ENCODE measurements at places on chromosomes 1 and 21.

DNA sequence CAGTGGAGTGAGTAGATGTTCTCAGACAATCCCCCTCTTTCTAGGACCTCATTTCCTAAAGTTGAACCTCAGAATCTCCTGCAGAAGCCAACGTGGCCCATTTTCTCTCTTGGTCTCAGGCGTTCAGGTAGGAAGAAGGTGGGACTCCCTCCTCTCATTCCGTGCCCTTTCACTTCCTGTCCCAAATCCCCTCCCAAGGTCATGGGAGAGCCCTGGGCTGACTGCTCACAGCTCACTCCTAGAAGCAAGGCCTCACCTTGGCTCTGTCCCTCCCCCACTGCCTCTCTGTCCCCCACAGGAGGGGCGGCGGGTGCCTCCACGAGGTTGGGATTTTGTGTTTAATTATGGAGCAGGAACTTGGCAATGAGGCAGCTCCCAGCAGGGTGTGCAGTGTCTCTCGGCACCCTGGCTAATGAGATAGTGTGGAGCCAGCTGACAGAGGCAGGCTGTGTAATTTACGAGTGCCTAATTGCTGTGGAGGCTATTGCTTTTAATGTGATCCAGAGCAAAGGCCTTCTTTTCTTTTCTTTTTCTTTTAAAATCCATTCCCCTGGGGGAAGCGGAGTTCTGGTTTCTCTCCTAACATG is 9.1 kb upstream of the CDK18 start:
- no peak for DNase-seq

GRCh38 chr1:172148213-172148612 is 272.3 kb upstream of the C1orf105 start:
- DNase-seq, result no peak

- DNase-seq, result no peak
These were observed 28.0 kb upstream of the BACE2 start for GRCh38 chr21:41139951-41140350.

GRCh38 chr1:201096977-201097856 is 15.0 kb downstream of the CACNA1S start:
- DNase-seq, result no peak

DNA sequence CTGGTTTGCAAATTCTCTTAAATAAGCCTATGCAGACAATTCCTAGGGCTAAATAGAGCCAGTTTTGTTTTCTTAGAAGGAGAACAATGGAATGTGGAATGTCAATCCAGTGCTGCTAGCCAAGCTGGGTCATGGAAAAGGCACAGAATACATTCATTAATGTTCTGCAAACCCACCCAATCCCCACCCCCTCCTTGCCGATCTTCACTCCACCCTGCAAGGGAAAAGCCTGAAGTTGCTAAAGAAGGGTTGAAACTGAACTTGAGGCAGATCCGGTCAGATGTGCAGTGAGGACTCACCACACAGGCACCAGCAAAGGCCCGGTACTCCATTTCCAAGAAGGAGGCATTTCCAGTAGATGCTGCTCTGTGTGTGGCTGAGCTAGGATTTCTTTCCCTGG is 179.6 kb downstream of the PLPP3 start:
- DNase-seq, result no peak

DNA sequence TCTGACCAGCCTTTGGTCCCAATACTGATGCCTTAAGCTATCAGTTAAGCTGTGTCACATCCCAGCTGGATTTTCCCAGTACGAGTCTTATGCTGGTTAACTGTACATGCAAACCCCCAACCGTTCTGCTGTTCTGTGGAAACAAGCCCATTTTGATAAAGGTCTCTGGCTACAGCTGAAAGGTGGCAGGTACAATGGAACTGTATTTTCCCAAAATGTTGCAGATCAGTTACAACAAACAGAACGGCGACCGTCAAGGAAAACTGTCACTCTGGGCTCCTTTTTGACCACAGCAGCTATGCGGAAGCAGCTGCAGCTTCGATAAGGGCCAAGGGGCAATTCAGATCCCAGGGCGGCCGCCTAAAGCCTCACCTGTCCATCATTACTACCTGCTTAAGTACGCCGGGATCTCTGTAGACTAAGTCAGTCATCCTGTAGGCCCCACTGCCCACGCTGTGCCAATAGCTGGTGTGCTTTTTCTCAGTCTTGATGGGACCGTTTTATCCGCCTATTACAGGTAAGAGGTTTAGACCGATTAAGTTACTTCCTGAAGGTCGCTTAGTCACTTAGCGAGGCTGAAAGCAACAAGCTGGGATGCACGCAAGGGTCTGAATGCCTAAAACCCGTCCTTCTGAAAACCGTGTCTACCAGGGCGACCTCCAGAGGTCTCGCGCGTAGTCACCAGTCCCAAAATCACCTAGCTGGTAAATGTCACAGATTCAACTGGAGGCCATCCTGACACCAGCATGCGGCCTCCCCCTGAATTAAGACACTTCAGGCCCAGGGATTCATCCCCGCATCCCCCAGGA is 11.1 kb upstream of the RAB42 start:
- DNase-seq, result no peak

GRCh38 chr21:35414507-35415139 is 365.5 kb upstream of the RUNX1 start:
- DNase-seq, result no peak

- no peak for DNase-seq
These were observed 24.9 kb upstream of the KCNA2 start for GRCh38 chr1:110630839-110631663.

DNA sequence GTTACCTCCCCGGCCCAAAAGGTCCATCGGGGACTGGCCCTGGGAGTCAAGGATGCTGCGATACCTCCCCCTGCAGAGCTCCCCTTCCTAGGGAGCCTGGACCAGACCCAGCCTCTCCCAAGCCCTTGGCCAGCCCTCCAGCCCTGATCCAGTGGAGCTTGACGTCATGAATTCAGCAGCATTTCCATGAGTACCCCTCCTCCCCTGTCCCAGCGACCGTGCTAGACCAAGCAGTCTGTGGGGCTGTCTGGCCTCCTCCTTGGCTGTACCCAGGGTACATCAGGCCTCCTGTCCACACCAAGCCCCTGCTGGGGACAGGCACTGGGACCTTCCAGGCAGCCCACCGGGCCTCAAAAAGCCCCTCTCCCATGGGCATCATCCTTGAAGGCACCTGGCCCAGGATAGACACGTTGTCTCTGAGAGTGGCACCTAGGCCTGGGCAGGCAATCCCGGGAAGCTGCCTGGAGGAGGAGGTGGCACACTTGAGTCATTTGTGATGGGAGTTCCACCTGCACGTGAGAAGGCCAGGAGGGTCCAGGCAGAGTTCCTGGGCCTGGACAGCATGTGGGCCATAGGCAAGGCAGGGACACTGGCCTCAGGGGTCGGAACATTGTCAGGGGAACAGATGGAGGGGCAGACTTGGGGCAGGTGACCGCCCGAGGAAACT is 46.4 kb downstream of the WNT9A start:
- DNase-seq, result no peak

DNA sequence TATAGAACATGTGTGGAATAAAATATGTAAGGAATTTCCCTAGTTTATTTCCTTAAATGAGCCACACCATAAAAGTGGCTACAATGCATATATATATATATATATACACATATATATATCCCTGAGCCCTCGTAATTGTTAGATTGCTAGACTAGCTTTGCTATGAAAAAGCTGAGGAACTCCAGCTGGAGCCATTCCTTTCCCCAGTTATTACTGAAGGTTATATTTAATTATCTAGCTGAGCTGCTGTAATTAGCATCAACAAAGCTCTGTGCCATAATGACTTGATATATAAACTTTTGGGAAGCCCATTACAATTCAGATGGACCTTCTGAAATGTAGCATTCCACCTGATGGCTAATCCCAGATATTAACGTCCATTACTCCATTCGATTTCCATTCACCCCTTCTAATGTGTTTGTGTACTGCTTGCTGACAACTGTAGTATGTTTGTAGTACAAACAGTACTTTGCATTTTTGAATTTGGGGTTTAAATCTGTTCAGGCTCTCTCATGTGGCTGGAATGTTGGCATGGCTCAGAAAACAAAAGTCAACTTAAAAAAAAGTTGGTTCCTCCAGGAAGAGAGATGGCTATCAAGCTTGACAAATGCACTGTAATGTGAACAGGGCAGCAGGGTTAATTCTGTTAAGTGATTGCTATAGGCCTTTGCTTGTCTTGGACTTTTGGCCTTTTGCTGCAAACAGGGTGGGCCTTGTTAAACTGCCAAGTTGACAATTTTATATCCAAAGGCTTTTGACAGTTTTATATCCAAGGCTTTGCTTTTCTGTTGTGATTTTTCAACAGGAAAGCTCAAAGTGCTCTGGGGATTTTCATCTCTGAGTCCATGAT is 170.0 kb downstream of the LTN1 start:
- DNase-seq, result peak; percentile 73

DNA sequence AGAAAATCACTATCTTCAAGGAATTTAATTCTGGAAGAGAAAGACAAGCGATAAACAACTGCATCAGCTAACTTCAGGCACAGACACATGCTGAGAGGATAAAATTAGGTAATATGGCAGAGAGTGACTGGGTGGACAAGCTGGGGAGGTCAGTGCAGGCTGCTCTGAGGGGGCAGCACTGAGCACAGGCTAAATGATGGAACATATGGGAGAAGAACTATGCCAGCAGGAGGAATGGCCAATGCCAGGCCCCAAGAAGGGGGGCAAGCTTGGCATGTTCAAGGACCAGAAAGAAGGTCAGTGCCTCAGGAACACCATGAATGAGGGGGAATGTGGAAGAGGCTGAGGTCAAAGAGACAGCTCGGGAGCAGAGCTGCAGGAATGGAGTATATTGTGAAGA is 190.7 kb upstream of the MAP1LC3C start:
- DNase-seq, result no peak

DNA sequence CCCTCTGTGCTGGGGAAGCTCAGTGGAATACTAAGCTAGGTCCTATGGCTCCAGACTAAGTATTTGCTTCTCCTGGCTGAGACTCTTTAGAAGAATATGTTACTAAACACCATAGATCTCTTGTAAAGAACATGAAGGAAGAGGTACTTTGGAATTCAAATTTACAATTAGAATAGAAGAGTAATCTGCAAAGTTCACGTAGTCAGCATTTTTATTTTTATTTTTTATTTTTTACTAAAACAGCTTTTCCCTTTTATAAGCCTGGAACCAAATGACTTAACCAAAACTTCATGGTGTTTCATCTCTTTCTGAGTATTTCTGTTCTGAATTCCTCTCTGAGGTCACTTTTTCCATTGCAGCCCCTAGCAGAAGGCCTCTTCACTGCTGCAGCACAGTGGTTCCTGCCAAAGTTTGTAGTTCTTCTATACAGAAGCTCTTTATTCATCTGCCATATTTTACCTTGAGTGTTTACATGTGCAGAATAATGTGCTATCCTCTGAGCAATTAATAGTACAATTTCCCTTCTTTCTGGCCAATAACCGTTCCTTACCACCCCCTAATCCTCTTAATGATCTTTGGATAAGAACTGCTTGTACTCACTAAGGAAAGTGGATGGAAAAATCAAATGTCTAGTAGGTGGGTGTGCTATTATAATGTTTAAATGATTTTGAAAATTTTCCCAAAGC is 27.2 kb downstream of the TSEN15 start:
- no peak for DNase-seq
